Osteoblast (primary cell): ENCODE measurements at places on chromosomes 2 and 18. TPM values are rescaled to one million over a fixed set of nuclear protein-coding genes. Genes with fewer than 3 reads are reported as not detected.

Gene ALPI
- not detected in 2 replicates for total RNA-seq

Gene C18orf54
- total RNA-seq = 1.8 TPM in 2 replicates

Gene CRYBA2
- total RNA-seq = not detected in 2 replicates

Gene TFCP2L1
- total RNA-seq = under 0.01 TPM in 1 of 2 replicates, not detected in the other

Gene UGT1A9
- total RNA-seq = not detected in 2 replicates

Gene GPBAR1
- 0.36 TPM in 1 of 2 replicates, not detected in the other for total RNA-seq

Gene ACMSD
- total RNA-seq = not detected in 2 replicates

GRCh38 chr18:64238076-64238475, 89.2 kb upstream of the LINC00305 start:
- no peak for DNase-seq

- no peak for DNase-seq
Observed at GRCh38 chr2:193818801-193819499, 1624.2 kb upstream of the TMEFF2 start.

DNA sequence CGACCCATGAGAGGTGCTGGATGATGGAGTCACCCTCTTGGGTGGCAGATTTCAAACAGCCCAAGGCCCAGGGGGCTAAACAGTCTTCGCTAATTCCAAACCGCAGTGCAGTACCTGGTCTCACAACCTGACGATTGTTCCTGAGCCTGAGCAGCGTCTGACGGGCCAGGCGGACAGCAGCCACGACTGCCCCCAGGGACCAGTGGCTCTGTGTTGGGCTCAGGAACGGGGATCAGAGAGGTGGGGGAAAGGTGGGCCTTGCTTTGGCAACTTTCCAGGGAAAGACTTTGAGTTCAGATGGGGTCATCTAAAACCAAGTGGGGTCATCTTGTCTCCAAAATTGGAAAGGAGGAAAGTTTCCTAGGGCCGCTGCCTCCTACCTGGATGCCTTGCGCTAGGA, 492 bp downstream of the COLEC11 start:
- no peak for DNase-seq

DNA sequence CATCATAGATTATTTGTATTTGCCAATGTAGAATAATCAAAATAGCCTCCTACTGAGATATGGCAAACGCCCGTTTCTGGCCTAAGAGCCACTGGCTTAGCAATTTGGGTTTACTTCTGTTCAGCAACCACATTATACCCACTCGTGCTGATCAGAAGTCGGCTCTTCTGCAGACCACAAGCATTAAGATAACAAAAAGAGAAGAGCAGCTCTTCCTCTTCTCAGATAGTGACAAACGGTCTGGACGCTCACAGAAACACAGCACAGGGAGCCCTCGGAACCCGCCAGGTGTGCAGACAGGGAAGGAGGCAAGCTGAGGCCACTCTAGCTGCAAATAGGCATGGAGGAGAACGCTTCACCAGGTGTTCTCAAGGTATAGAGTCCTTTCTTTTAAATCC, 164.0 kb downstream of the HDAC4 start:
- no peak for DNase-seq

DNA sequence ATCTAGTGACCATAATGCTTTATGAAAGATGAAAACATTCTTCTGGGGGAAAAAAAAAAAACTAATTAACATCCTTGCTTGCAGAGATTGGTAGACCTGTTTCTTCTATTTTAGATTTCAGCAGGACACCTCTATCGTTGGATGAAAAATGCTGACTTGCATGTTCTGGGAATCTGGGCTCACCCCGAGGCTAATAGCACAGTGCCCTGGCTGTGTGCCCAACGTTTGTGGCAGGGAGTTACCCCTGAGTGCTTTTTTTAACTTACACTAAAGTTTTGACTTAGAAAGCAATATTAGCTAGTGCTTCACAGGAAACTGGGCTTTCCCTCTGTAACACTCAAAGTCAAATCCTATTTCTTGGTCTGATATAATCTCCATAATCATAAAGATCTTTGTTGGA, 233.2 kb downstream of the SLC8A1 start:
- no peak for DNase-seq

DNA sequence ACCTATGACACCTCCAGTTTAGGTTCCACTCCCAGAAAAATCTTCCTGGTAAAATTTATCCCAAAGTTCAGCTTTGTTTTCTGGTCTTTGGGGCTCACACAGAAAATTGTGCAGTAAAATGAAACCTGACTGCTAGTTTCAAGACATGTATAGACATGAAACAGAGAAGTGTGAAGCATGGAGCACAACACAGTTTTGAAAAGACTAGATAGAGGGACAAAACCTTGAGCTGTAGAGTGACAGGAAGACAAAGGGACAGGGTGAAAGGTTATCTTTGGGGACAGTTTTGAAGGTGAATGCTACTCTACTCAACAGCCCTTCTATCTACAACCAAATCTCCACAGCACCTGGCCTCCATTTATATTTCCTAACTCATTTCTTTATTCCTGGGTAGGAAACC, 352.6 kb downstream of the RBM43 start:
- DNase-seq = no peak

GRCh38 chr2:179348906-179349305, 84.3 kb upstream of the SESTD1 start:
- DNase-seq = no peak

- DNase-seq = no peak
Observed at GRCh38 chr2:113198048-113198789, 24.4 kb downstream of the PSD4 start.

DNA sequence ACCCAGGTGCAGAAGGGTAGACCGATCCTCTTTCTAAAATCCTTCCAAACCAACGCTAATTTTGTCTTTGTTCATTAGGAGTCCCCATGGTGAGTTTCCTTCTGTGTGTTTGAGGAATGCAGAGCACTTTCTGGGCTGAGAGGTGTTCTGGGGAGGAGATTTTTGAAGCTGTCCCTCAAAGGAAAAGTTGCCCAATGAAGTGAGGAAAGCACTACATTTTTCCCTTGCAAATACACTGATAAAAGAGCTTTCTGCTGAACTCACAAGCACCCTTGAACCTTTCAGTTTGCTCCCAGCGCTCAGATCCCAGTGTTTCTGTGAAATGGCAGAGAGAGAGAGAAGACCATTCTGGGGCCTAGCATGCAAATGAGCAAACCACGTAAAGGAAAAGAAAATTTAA, 299.6 kb upstream of the FANCL start:
- DNase-seq = no peak

- no peak for DNase-seq
Observed at GRCh38 chr18:59748628-59749360, 51.6 kb upstream of the CCBE1 start.

GRCh38 chr2:101981504-101981903, 10.3 kb upstream of the IL1R2 start:
- DNase-seq = peak; percentile 4

DNA sequence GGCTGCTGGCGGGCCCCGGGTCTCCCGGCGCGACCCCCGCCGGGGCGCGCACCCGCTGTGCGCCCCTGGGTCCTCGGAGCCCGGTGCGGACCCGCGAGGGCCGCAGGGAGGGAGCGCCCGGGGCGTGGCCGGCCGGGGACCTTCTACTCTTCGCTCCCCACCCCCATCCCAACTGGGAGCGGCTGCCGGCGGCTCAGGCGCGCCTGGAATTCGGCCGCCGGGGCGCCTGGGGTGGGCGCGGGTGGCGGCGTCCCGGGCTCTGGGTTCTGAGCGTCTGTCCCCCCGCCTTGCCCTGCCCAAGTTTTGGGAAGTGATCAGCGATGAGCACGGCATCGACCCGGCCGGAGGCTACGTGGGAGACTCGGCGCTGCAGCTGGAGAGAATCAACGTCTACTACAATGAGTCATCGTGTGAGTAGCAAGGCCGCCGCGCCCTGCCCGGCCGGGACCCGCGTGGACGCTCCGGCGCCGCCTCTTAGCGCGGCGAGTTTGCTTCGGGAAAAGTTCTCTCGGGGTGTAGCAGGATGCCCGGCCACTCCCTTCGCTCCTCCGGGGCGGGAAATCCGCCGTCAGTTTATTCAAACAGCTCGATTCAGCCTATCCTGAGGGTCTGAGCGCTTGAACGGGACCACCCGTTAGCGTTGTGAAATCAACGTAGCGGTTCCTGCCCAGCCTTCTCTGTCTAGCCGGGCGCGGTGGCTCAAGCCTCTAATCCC, 502 bp downstream of the TUBB6 start:
- peak; percentile 98 for DNase-seq

- DNase-seq = peak; percentile 95
Observed at GRCh38 chr2:19796035-19796695, 105.6 kb downstream of the TTC32 start.

DNA sequence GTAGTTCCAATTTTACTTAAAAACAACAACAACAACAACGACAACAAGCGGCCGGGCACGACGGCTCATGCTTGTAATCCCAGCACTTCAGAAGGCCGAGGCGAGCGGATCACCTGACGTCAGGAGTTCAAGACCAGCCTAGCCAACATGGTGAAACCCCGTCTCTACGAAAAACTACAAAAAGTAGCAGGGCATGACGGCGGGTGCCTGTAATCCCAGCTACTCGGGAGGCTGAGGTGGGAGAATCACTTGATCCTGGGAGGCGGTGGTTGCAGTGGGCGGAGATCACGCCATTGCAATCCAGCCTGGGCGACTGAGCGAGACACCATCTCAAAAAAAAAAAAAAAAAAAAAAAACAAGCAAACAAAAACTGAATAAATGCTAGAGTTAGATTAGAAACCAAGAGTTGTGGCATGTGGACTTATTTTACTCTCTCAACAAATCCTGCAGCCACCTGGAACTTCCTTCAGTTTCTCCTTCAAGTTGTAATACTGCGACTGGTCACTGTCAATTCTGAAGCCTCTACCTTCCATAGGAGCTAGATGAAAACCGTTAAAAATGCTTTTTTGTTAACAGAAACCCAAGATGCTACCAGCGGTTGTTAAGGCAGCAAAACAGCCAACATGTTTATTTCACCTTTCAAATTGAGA, 1.3 kb downstream of the ATP5F1A start:
- DNase-seq = peak; percentile 6

GRCh38 chr2:122422384-122422991, 667.0 kb downstream of the TSN start:
- DNase-seq = no peak

DNA sequence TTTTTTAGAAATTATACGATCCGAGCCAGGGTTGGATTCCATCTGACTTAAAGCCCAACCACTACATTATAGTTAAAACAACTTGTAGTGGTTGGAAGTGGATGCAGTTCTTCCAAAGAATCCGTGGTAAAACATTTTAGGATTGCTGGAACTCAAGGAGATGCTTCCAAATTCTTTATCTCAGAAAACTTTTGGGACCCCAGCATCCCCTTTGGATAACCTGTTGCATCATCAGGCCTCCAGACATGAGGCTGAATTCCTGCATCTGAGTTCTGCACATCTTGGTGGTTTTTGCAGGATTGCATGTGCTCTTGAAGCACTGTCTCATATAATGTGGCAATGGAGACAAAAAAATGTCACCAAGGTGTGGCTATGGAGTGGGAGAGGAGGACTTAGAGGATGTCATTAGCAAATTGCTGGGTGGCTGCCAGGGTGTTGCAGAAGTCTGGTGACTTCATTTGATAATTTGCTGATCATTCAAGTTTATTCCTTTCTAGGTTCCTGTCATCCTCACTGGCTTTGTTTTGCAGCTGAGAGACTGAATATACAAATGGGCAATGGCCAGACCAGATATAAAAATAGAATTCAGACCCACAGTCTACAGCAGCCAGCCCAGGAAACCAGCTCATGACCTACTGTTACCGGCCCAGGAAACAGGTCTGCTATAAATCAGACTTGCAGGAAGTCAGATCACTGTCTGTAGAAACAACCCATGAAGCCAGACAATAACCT, 207.7 kb downstream of the BCL2 start:
- no peak for DNase-seq

DNA sequence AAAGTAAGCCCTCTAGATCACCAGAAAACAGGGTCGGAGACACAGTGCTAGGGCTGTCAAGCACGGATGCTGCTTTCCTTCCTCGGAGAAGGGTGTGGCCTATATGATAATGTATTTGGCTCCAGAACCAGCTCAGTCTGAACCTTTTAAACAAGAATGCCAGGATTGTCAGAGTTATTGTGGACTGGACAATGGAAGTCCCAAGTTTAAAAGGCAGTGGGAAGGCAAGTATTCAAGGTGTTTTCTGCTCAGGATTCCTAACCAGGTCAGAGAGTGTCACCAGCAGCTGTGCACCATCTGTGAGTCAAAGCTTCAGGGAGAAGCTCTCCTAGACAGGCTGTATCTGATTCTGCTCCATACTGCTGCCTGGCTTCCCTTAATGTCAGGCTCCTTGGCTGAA, 94.8 kb downstream of the SPOPL start:
- DNase-seq = no peak

DNA sequence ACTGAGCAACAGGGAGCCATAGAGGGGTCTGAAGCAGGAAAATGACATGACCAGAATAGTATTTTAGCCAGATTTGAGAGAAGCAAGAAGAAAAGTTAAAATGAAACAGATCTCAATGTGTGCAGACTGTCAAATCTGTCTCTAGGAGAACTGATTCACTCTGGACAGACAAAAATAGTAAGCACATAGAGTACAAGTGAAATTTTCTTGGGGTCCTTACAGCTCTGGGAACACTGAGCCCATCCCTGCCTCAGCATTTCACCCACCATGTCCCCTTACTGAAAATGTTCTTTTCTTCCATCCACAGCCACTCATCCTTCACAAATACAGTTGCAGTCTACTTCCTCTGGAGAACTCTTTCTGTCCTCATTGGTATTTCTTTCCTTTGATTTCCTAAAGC, 359.2 kb downstream of the MTX2 start:
- DNase-seq = no peak

DNA sequence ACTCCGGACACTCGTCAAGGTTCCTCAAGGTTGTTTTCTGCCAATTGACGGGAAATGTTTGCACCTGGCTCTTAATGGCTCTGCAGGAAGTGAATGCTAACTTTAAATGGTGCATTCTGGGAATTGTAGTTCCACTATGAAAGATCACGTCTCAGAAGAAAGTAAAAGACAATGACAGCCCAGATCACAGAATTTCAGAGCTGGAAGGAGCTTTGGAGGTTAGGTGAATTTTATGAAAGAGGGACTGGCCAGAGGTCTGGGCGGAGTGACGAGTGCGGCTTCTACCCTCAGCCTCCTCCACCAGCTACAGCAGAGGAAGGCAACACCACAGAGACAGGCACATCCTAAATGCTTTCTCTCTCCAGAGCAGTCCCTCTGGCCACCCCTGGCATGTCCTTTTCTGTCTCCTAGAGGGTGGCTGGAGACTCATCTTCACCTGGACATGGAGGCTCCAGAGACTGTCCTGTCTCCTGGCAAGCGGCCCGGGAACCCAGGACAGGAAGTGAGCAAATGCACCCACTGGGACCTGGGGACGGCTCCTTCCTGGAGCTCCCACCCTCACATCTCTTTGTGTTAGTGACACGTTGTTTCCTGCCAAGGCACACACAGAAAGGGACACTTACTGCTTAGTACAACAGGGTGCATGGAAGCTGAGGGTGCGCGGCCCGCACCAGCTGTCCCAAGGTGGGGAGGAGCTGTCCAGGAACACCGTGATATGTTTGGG, 19.4 kb downstream of the THAP4 start:
- peak; percentile 56 for DNase-seq

DNA sequence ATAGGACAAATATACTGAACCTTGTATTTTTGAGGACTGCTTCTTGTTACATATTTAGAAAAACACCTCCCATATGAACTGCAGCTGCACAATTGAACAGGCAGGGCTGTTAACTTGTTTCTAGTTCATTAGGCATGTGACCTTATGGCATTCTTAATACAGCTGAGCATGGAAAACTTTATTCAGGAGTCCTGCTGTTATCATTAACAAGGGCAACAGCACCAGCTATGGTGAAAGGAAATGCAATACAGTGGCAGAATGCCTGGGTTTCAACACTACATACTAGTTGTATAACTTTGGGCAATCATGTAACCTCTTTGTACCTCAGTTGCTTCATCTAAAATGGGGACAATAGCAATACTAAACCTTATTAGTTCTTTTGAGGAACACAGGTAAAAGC, 71.8 kb downstream of the GDF7 start:
- DNase-seq = no peak

GRCh38 chr2:25105336-25106085, 62.9 kb downstream of the POMC start:
- no peak for DNase-seq
